Activated B cell treated with CpG ODN at 0.5 μM for 24 hours (primary cell): ENCODE measurements at places on chromosomes 16 and 17. TPM values are rescaled to one million over a fixed set of nuclear protein-coding genes. Genes with fewer than 3 reads are reported as not detected.

- no peak for DNase-seq
Measured at GRCh38 chr17:31274252-31274651, 22.8 kb downstream of the OMG start.

DNA sequence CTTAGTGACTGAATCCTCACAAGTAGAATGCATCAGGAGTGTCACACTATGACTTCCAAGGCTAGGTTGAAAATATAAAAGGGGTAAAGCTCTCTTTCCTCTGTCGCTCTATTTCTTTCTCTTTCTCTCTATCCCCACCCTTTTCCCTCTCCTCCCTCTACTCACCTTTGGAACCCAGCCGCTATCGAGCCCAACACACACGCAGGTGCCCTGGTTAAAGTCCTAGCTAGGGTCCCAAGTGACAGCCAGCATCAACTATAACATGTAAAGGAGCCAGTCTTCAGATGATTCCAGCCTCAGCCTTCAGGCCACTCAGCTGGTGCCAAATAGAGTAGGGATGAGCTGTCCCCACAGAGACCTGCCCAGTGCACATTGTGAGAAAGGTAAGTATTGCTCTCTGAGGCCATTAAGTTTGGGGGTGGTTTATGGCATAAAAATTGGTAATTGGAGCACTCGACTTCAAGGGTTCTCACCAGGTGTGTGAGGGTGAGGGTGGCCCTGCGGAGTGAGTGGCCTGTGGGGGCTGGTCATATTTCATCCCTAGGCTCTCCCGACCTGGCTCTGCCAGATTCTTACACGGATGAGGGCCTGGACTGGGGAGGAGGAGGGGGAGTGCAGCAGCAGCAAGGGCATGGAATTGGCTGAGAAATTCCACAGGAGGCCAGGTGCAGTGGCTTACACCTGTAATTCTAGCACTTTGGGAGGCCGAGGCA, 14.9 kb upstream of the C16orf54 start:
- DNase-seq, result no peak

DNA sequence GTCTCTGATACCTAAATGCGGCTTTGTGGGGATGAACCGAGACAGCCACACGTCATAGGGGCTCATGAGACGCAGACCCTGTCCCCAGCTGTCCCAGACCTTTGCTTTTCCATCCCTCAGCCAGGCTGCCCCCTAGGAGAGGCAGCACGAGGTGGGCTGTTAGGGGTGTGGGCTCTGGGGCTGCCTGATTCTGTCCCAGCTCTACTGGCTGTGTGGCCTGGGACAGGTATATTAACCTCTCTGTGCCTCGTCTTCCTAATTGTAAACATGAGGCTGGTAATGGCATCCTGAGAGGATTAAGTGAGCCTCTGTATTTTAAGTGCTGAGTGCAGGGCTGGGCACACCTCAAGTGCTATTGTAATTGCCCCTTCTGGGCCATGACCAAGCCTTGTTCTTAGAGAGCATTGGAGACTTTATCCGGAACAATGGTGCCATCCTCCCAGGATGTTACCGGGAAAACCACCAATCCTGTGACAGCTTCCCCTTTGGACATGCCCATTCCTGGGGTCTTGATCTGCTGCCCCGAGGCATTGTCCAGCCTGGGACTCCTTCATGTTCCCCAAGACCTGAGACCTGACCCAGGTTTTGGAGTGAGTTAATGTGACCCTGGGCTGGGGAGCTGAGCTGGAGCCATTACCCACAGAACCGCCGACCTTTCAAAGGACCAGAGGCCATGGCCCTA, 5.1 kb downstream of the ADGRG1 start:
- DNase-seq, result no peak

DNA sequence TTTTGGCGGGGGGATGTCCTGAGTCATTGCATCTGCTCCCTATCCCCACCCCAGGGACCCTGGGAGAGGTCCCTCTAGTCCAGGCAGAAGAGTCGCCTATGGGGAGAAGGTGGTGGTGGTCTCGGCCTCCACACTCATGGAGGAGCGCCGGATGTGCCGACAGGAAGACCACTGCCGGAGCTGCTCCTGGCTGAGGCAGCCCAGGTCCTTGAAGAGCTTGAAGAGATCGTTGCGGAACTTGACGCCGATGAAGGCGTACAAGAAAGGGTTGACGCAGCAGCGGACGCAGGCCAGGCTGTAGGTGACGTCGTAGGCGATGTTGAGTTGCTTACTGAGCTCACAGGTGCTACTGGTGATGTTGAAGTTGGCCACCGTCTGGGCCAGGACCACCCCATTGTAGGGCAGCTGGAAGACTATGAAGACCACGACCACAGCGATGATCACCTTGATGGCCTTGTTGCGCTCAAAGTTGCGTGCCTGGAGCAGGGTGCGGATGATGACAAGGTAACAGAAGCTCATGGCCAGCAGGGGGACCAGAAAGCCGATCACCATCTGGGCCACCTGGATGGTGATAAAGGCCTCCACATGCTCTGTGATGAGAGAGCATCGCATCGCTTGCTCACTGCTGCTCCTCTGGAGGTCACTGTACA, 10.5 kb downstream of the CCR7 start:
- peak; percentile 15 for DNase-seq

GRCh38 chr17:62703261-62703775, 75.8 kb downstream of the MRC2 start:
- no peak for DNase-seq

DNA sequence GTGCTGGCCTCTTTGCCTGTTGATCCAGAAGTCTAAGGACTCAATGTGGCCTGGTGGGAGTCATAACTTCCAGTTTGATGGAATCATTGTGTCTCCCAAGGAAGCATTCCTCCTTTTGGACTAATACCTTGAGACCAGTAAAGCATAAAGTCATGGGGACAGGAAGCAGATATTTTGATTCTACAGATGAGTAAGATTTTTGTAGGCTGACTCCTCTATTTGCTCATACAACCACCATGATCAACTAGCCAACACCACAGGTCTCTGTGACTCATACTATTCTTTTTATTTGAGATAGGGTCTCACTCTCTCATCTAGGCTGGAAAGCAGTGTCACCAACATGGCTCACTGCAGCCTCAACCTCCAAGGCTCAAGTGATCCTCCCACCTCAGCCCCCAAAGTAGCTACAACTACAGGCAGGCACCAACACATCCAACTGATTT, 6.2 kb downstream of the MT2A start:
- no peak for DNase-seq

DNA sequence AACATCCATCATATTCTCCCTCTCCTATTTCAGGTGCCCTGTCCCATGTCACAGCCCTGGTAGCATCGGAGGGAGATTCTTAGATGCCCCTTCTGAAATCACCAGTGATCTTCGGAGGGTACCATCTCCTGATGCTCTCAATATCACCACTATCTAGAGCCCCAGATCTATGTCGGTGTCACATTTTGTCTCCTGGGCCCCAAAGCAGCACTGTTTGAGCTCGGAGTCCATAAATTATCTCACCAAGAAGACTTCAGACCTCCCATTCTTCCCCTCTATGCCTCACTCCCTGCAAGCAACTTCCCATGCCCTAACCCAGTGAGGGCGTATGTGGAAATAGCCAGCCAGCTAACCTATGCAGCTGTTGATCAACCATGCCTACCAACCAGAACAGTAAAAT, 51.5 kb upstream of the NLK start:
- DNase-seq, result no peak

DNA sequence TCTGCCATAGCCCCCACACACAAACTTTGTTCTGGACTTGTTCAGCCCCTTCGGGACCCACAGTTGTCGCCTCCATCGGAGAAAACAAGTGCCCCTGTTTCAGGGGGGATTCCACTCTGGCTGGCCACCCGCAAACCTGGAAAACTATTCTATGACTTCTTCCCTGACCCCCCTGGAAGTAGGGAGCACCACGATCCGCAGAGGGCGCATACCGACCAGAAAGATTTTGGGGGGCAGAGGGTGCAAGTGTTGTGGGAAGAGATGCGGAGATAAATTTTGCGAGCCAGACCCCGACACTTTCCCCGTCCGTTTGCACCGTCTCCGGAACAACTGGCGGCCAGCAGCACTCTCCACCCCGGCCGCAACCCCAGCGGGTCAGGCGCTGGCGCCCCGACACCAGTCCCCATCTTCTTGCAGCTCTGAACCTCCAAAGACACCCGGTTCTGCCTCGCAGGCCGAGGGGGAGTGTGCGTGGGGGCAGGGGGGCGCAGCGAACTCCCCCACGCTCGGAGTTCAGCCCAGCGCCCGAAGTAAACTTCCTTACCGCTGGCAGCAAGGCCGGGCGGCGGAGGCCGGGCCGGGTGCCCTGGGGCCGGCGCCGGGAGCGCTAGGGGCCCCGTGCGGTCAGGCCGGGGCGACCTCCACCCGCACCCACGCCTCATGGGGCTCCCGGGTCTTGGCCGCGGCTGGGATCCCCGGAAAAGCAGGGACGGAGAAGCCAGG, 744 bp downstream of the SALL1 start:
- DNase-seq, result no peak

DNA sequence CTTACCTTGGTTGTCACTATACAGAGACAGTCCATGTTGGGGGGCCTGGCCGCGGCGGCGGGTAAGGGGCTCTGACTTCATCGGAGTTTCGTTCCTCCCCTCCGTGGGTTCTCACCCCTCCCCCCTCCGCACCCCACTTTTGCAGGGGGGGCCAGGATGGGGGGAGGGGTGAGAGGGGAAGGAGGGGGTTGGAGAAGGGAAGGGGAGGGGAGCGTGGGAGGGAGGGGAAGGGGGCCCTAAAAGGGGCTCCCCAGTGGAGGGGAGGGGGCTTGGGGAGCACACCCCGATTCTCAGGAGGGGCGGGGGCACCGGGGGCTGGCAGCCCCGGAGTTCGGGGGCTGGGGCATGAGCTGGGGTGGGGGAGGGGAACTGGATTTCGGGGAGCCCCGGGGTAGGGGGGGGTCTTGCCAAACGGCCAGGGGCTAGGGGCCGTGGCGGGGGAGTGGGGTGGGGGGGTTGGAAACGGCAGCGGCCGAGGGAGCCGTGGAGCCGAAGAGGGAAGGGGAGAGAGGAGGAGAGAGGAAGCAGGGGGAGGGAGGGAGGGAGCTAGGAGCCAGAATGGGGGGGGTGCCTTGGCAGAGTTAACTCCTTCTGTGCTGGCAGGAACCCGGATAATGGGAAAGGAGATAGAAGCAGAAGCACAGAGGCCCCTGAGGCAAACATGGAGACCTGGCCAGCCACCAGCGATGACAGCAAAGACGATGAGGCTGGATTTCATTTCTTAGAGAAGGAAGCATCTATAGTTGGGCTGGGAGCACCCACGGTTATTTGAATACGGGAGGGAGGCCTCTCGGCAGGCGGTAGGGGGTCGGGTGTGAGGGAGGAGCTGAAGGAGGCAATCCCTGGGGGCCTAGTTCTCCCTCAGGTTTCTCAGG, 2.3 kb downstream of the DLG4 start:
- DNase-seq, result no peak

DNA sequence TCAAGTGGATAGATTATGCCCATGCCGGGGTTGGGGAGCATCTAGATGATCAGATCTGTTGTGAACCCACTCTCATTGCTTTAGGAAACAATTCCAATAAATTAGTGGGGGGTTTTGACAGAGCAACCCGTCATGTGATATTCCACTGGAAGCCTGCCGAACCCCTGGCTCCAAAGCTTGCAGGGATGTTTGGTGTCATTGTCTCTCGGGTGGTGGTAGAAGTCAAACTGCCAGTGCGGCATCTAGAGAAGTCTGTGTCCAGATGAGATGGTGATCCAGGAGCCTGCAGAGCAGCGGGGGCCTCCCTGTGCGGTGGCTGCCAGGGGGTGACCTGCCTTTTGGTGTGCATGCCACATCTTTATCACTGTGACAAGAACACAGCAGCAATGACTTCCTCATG, 91.7 kb downstream of the SHISA6 start:
- no peak for DNase-seq

DNA sequence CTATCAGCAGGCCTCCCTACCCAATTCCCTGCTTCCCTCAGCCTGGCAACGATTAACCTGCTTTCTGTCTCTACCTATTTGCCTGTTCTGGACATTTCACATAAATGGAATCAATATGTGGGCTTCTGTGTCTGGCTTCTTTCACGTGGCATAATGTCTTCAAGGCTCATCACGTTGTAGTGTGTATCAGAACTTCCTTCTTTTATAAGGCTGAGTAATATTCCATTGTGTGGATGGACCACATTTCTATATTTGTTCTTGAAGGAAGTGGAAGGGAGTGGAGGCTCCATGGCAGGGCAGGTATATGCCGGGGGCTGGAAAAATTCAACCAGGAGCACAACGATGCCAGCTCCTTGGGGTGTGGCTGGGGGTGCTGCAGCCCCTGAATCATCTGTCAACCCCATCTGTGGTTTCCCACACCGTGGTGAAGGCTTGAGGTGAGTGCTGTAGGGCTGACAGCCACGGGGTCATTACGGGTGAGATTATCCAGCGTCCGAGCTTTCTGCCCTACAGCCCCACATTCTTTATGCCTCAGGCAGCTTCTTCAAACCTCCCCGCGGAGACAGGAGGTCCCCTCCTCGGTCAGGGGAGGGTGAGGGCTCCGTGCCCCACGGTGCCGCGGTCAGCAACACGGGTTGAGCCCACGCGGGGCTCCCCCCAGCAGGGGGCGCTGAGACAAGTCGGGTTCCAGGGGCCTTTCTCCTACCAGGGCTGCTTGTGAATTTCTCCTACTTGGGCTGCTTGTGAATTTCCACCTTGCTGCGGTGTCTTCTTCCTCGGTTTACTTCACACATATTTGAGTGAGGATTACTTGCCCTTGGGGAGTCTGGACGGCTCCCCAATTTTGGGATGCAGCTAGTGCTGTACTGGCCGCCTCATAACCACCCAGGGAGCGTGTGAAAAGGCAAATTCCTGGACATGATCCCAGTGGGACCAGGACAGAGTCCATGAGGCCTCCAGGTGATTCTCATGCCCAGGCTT, 18.3 kb upstream of the WFIKKN2 start:
- DNase-seq, result peak; percentile 52

DNA sequence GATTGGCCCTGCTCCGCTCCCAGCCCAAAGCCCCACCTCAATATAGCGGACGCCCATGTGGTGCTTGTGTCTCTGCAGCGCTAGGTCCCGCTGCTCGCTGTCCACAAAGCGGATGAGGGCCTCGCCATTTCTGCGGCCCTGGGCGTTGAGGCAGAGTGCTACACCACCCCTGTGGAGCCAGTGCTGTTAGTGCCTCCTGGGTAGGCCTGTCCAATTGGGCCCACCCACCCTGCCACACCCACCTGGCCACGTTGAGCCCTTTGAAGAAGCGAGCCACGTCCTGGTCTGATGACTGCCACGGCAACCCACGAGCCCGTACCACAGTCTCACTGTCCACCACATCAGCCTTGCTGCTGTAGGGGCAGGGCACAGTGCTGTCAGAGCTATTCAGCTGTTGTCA, 3.6 kb downstream of the ESRP2 start:
- no peak for DNase-seq

Gene SCRN2
- total RNA-seq, result 32.1 and 36.3 TPM in 2 replicates

Gene ZP2
- not detected in 2 replicates for total RNA-seq

Gene CA7
- not detected in 2 replicates for total RNA-seq

Gene CNTNAP1
- total RNA-seq, result 16.4 and 21.3 TPM in 2 replicates

Gene TNFRSF13B
- total RNA-seq, result 316 and 342 TPM in 2 replicates

Gene MFAP4
- total RNA-seq, result not detected in 2 replicates

Gene METRNL
- 10.7 and 11.7 TPM in 2 replicates for total RNA-seq
